ENCODE measurements at places on chromosomes 16 and 17.

DNA sequence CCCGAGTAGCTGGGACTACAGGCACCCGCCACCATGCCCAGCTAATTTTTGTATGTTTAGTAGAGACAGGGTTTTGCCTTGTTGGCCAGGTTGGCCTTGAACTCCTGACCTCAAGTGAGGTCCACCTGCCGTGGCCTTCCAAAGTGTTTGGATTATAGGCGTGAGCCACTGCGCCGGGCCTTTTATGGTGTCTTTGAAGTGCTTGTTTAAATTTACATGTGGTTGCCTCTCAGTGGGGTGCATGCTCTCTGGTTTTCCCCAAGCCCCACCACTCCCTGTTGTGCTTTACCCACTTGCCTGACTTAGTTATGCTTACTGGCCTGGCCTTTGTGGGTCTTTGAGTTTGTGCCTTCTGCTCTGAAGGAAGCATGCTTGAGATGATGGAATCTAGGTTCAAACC, 132.0 kb downstream of the PRKCB start:
- DNase-seq: no peak

DNA sequence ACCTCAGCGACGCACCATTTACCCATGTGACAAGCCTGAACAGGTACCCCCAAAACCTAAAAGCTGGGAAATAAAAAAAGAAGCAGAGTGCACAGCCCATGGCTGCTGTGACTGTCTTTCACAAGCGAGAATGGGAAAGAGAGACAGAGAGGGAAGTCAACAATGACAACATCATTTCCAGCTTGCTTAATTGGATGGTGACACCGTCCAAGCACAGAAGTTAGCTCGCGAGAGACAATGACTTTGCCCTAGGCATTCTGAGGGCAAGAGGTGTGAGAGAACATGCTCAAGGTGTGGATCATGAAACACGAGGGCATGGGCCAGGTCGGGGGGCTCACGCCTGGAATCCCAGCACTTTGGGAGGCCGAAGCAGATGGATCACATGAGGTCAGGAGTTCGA, 19.3 kb upstream of the NSMCE1 start:
- DNase-seq: no peak

GRCh38 chr16:87809150-87809902, 43.5 kb upstream of the KLHDC4 start:
- DNase-seq: no peak

- no peak for DNase-seq
Observed at GRCh38 chr17:43169561-43170139, 1.4 kb upstream of the NBR1 start.

DNA sequence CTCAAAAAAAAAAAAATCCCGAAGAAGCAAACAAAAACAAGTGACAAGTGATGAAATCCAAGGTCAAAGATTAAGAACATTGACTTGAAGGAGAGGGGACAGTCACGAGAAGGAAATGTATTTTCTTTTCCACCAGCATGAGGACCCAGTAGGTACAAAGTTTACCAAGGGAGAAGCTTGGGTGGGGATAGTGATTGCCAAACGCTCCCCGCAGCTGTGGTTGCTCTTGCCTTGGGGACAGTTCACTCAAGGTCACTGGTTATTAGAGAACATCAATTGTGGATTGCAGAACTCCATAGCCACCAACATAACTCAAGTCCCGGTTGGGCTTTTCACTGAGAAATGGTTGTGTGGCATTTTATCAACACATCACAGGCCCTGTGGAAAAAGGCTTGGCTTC, 27.0 kb downstream of the RSL1D1 start:
- DNase-seq: no peak

GRCh38 chr16:82481455-82481854, 145.3 kb upstream of the CDH13 start:
- DNase-seq: no peak

GRCh38 chr17:49457564-49458535, 37.2 kb upstream of the NGFR start:
- no peak for DNase-seq

GRCh38 chr17:45759761-45760160, 24.4 kb upstream of the CRHR1 start:
- no peak for DNase-seq

- DNase-seq: no peak
Observed at GRCh38 chr17:33506889-33507650, 214.0 kb upstream of the ASIC2 start.

- DNase-seq: no peak
Observed at GRCh38 chr17:29836643-29837042, 93.4 kb downstream of the SSH2 start.

DNA sequence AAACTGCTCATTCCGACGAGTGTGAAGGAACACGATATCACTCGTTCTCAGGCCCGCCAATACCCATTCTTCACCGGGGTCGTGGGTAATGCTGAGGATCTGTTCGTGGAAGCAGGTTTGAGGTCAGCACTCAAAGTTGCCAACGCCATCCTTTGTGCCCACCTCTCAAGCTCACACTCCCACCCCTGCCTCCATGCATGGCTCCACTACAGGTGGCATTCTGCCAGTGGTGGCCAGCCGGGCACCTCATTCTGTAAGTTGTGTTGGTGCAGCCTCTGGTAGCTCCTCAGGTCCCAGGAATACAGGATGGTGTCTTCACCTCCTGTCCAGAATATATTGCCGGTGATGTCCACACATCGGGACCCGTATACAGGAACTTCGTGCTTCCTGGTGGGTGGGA, 10.7 kb downstream of the TLE7 start:
- no peak for DNase-seq

DNA sequence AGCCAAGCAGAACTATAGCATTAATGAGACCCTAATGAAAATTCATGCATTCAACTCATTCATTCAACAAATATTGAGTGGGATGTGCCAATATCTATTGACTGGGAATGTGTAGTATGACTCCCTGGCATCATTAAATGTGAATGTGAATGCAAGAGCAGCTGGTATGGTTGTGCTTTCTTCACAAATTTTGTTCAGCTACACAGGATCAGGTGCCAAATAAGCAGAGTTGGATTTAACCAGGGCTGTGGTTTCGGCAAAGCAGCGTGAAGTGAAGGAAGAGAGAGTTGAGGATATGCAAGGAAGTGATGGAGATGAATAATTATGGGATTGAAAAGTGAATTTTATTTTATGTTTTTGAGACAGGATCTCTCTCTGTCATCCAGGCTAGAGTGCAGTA, 87.1 kb upstream of the HNF1B start:
- no peak for DNase-seq

DNA sequence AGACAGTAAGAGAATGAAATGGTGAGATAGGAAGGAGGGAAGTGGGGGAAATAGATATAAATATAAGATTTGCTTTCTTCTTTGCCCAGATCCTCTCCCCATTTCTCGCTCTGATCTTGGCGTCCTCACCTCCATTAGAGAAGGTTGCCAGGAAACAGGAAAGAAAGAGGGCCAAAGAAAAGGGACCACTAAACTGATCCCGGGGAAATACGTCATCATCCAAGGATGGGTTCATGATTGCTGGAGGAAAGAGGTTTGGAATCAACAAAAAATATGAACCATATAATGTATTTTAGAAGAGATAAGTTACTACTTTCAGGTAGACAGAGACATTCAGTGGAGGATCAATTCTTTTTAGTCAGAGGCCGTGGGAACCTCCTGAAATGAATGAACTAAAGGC, 536.0 kb downstream of the HAPSTR1 start:
- DNase-seq: no peak

Measured in NCI-H748 treated with DMSO at 0.1 percent for 48 hours (cell line).